GF-D8 (cell line): ENCODE measurements at places on chromosomes 12 and 14.

GRCh38 chr14:86777963-86778602 lies 1214.9 kb downstream of the GALC start:
- DNase-seq: no peak

- DNase-seq: no peak
Measured at GRCh38 chr14:80634106-80634758, 307.3 kb downstream of the CEP128 start.

DNA sequence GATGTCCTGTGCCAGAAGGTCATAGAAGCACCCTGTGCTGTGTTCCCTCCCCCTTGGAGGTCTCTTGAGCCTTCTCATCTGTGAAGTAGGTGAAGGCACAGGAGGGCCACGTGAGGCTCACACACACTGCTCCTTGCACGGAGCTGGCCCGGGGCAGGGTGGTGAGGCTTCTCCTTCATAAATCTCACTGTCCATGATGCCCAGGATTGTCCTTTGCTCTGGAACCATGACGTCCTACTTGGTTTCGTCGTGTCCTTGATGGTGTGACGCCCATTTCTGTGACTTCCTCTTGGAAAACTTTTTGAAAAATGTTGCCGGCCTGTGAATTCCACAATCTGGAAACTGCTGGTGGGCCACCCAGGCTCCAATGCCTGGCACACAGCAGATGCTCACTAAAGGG lies 34.4 kb downstream of the SH2B3 start:
- no peak for DNase-seq

GRCh38 chr14:69232388-69232787 lies 27.6 kb upstream of the GALNT16 start:
- DNase-seq: no peak

DNA sequence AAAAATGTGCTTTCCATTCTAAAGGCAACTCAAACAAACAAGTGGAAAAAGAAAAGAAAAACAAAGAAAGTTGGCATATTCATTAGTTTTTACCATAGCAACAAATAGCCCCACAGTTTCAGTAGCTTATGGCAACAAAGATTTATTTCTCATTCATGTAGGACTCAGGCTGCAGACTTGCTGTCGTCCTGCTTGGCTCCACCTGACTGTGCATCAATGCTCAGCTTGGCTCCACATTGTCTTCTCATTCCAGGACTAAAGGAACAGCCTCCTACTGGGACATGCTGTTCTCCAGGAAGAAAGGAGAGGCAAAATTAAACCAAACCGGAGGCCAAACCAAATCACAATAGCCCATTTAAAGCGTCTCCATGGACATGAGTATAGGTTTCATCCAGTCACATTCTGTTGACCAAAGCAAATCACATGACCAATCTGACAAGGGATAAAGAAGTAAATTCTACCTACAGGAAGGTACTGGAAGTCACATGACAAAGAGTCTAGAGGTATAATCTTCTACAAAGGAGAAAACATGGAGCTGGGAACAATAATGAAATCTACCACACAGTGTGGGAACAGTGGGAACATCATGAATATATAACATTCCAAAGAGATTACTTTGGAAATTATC lies 222.5 kb downstream of the PIK3C2G start:
- no peak for DNase-seq

- DNase-seq: no peak
Measured at GRCh38 chr12:59294221-59294620, 301.6 kb upstream of the SLC16A7 start.

DNA sequence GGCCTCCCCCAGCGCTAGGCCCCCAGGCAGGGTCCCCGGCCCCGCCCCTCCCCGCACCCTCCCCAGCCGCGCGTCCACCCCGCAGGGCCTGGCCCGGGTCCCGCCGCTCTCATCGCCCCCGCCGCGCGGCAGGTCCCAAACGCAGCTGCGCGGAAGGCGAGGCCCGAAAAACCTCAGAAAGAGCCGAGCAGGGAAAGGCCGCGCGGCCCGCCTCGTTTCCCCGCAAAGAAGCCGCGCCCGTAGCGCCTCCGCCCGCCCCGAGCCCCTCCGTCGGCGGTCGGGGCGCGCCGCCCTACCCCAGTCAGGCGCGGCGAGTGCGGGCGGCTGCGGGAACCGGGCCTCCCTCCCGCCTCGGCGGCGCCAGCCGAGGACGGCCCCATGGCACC lies 324 bp downstream of the POLE start:
- no peak for DNase-seq
